ENCODE measurements at places on chromosomes 3 and 15.

DNA sequence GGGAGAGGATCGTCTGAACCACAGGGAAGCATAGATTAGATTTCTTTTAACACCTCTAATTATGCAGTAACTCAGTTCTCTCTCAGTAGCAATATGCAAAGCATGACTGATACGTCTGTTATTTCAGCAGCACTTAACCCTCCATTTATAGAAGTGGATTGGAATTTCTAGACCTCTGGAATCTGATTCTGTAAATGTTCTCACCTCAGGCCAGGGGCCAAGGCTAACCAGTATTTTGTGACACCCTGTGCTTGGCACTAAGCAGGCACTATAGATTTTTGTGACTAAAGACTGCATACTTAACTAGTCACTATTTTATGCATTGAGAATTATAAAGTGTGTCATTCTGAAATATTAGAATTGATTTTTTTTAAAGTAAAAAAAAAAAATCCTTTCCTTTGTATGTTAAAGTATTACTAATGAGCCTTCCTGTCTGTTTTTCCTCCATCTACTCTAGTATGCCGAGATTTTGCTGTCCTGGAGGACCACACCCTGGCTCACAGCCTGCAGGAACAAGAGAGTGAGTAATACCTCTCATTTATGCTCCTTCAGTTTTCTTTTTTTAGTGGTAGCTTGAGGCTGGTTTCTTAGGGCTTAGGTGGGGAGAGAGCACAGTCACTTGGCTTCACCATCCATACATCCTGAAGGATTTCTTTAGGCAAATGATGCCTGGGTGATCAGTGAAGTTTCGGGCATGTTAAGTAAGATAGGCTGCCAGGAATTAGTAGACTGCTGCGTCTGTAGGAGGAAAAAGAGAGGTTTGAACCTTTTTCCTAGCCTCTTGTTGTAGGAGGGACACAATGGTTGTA is 26.5 kb upstream of the UTS2B start:
- DNase-seq, result no peak

DNA sequence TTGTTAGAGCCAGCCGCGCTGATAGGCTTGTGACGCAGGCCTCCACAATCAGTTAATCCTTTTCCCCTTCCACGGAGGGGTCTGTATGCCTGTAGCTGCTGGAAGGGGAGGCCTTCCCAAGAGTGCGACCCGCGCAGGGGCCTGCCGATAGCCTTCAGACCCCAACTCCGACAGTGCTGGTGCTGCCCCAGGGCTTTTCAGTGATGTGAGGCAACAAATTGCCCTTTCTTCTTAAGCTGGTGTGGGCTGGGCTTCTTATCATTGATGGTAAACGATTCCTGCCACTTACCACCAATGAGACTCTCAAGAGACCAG is 143.4 kb downstream of the CHSY1 start:
- no peak for DNase-seq

DNA sequence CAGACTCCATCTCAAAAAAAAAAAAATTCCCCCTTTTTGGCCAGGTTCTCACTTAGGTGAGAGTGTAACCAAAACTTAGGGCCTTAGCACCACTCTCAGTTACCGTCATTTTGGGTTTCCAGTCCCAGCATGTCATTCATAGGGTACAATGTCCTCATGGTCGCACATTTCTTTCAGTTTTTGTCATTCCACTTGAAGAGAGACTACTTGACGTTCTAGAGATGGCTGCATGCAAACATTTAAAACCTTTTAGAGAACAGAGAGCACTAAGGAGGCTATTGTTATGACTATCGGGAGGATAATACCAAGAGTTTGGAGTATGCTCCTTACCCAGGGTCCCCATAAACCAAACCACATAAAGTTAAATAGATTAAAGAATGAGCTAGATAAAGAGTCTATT is 37.9 kb upstream of the THUMPD3 start:
- no peak for DNase-seq

DNA sequence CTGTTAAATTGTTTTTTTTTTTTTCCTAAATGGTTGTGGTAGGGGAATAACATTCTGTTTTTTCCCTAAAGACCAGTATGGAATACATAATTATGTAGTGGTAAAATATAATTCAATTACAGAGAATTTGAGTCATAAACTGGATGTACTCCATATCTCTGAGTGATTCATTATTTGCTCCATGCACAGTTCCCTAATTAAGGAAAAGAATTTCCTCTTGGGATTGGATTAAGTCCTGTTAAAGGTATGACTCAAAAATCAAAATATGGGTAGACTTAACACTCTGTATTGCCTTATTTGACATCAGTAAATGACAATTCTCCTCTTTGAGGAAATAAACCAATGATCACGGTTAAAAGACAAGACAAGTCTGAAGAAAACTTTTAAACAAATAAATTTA is 78.0 kb upstream of the KCNH8 start:
- no peak for DNase-seq

- no peak for DNase-seq
Observed at GRCh38 chr3:173217127-173217526, 76.1 kb upstream of the SPATA16 start.

GRCh38 chr3:27079427-27080257 is 289.5 kb downstream of the NEK10 start:
- no peak for DNase-seq

DNA sequence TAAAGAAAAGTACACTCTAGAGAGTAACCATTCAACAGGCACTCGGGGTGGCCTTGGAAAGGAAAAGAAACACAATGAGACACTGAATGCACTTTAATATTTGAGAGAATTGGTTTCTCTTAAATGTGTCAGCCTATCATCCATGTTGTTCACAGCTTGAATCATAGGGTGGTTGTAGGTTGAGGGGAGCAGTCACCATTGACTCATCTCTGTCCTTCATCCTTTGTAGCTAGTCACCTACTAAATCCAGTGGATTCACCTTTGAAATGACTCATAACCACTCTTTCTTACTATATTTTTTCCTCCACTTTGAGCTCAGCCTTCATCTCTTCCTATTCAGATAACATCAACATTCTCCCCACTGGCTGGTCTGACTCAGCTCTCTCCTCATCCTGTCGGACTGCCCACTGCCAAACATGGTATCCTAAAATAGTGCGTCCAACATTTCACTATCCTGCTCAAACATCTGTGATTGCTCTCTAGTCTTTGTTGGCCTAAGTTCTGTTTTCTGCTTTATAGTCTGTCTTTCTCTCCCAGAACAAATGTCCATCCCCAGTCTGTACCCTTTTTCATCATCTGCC is 182.7 kb upstream of the GADL1 start:
- no peak for DNase-seq

DNA sequence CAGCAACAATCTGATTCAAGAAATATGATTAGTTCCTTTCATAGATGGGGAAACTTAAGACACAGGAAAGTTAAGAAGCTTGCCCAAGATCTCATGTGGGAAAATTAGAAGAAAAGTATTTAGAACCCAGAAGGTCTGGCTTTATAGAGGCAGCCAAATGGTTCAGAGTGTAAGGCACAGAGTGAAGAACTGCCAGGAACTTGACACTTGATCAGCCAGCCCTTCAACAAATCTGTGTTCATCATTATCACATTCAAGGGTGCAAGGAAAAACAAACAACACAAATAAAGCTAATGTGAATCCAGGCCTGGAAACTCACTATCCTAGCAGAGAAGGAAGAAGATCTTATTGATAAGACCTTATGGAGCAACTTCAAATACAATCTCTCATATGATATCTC is 62.4 kb downstream of the SUCLG2 start:
- no peak for DNase-seq

DNA sequence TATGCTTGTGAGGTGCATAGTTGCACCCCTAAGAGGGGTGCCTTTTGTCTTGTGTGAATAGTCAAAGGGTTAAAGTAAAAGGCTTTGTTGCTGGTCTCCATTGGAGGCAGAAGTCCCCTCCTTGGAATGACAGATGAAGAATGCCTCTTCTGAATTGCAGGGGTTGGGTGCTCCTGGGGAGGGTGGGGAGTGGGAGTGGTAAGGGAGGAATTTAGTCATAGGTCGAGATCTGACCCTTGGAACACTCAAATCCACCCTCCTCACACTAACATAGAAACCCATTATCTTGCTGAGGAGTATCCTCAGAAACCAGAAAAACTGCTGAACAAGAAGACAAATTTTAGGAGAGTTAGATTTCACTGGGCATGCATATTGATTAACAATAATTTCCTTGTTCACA is 4.7 kb downstream of the CTXND1 start:
- DNase-seq, result no peak

DNA sequence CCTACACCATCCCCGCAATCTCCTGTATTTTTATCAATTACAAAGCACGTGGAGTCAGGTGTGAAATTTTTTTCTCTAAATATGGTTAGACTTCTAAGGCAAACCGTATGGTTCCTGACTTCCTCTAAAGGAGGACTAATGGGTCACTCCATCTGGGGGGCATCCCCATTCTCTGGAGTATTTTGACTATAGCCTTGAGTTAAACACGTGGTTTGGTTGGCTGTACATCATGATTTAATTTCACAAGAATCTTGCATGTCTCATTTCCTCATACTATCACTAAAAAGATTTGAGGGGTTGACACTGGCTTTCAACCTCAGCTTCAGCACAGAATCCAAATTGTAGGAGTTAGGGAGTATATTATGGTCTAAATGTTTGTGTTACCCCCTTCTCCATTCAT is 25.3 kb upstream of the ZNF770 start:
- DNase-seq, result no peak

DNA sequence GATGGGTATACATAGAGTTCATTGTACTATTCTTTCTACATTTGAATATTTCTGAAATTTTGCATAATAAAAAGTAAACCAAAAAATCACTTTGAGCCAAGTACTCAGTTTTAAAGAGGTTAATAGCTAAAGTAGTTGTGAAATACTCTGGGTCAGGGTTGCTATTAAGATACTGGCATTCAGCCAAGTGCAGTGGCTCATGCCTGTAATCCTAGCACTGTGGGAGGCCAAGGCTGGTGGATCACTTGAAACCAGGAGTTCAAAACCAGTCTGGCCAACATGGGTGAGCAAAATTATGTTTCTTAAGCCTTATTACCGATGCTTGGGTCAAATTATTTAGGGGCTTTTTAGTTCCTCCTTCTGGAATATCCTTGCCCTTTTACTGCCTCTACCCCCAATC is 122.0 kb upstream of the MELTF start:
- DNase-seq, result no peak

- DNase-seq, result no peak
Observed at GRCh38 chr3:129413687-129414506, 14.5 kb downstream of the EFCAB12 start.

- no peak for DNase-seq
Observed at GRCh38 chr15:69601711-69602504, 149.3 kb downstream of the RPLP1 start.

- no peak for DNase-seq
Observed at GRCh38 chr3:57298041-57298440, 5.6 kb upstream of the ASB14 start.

- no peak for DNase-seq
Observed at GRCh38 chr3:8455526-8456411, 45.9 kb upstream of the LMCD1 start.

DNA sequence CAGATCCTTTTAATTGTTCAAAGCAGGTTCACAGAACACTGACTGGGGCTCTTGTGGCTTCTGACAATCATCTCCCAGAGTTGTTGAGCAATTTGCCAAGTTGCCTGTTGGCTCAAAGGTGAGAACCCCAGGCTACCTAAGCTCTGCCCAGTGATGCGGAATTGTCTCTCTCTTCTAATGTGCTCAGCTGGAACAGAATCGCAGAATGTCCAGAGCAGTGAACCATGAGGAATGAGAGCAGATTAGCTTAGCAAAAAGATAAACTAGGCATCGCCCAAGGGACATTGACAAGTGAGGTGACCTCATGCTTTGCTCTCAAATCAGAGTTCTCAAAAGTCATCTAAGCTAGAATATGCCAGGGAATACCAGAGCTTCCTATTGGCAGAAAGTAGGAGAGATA is 148.1 kb downstream of the WDR76 start:
- DNase-seq, result no peak

GRCh38 chr15:37574985-37575384 is 359.5 kb upstream of the TMCO5A start:
- no peak for DNase-seq

GRCh38 chr3:71874618-71875017 is 89.7 kb upstream of the PROK2 start:
- no peak for DNase-seq

DNA sequence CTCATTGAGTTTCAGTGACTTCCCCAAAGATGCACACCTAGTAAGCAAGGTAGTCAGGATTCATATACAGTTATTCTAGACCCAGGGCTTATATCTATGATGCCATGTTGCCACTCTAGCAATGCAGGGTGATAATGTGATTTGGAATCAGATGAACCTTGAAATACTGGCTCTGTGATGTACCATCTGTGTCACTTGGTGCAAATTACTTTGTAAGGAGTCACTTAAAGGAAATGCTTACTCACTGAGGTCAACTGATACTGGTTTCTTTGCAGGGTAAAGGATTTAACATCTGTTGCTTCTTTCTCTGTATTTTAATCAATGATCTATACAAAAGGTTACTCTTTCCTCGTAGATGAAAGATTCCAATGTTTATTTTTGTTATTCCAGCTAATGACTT is 10.8 kb downstream of the ASB14 start:
- DNase-seq, result no peak

GRCh38 chr3:147661916-147662315 is 252.8 kb downstream of the ZIC1 start:
- DNase-seq, result no peak

GRCh38 chr3:41684797-41685735 is 276.8 kb downstream of the ULK4 start:
- DNase-seq, result no peak

- DNase-seq, result no peak
Observed at GRCh38 chr15:25899870-25900269, 36.7 kb upstream of the ATP10A start.

GRCh38 chr3:14519406-14519805 is 20.7 kb downstream of the GRIP2 start:
- DNase-seq, result no peak

GRCh38 chr3:159919873-159920272 is 68.8 kb upstream of the IL12A start:
- no peak for DNase-seq

- DNase-seq, result no peak
Observed at GRCh38 chr15:65337436-65338070, 33.1 kb downstream of the RNU5B-1 start.

- DNase-seq, result no peak
Observed at GRCh38 chr15:63528138-63528659, 23.8 kb downstream of the USP3 start.

GRCh38 chr15:29334544-29334943 is 64.9 kb upstream of the NSMCE3 start:
- DNase-seq, result no peak

DNA sequence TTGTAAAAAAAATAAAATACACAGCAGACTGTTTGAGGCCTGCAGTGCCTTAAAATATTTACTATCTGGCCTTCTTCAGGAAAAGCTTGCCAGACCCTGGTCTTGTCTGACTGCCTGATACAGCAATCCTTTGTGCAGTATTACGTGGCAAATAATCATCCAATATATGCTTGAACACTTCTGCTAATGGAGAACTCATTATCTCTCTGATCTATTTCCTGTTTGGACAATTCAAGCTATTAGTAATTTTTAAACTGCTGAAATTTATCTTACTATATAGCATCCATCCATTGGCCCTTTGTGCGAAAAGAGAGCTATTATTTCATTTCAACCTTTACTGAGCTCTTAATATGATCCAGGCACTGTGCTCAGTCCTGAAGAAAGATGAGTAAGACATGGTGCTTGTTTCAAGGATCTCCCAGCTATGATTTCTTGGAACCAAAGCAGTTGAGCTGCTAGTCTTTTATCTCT is 15.9 kb downstream of the ATG7 start:
- no peak for DNase-seq

- DNase-seq, result no peak
Observed at GRCh38 chr3:62987721-62988120, 112.5 kb upstream of the CADPS start.

- no peak for DNase-seq
Observed at GRCh38 chr3:129867506-129868124, 25.9 kb downstream of the TMCC1 start.

GRCh38 chr3:38563886-38564270 is 67.7 kb downstream of the EXOG start:
- no peak for DNase-seq
